ENCODE measurements at places on chromosomes 16 and 17.

GRCh38 chr17:42431758-42432161, 8.7 kb upstream of the CAVIN1 start:
- H3K4me1 ChIP-seq = peaks cover 6% of the 10 kb centered on the region
- H3K4me3 ChIP-seq = no peak overlapping the region
- no peaks in the 10 kb centered on the region for H3K27me3 ChIP-seq
- no peak overlapping the region for H3K27ac ChIP-seq

- DNase-seq = no peak
- H3K4me1 ChIP-seq = no peaks in the 10 kb centered on the region
- no peak overlapping the region for H3K4me3 ChIP-seq
- H3K36me3 ChIP-seq = no peaks in the 10 kb centered on the region
- H3K27ac ChIP-seq = no peak overlapping the region
Observed at GRCh38 chr17:11780621-11781020, 182.4 kb downstream of the DNAH9 start.

DNA sequence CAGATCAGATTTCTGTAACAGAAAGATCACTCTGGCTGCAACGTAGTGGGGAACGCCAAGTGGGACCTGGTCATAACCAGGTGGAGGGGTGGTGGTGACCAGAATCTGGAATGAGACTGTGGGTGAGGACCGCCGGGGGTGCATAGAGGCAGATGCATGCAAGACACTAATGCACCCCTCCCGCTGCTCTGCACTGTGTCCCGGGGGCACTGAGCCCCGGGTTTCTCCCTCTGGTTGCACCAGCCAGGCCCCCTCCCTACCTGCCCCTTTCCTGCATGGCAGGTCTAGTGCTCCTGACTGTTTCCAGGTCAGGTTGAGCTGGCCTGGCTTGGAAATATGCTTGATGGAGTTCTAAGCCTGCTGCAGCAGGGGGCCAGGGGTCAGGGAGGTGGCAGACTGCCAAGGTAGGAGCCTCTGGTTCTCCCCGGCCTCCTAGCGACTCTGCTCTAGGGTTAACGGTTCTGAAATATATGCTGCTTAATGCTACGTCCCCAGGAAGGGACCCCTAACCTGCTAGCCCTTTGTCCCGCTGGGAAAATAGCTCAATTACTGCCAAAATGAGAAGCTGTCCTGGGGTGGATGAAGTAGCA, 94.3 kb downstream of the SDK2 start:
- H3K36me3 ChIP-seq = no peaks in the 10 kb centered on the region
- DNase-seq = no peak
- H3K27ac ChIP-seq = no peak overlapping the region
- no peak overlapping the region for H3K4me3 ChIP-seq

DNA sequence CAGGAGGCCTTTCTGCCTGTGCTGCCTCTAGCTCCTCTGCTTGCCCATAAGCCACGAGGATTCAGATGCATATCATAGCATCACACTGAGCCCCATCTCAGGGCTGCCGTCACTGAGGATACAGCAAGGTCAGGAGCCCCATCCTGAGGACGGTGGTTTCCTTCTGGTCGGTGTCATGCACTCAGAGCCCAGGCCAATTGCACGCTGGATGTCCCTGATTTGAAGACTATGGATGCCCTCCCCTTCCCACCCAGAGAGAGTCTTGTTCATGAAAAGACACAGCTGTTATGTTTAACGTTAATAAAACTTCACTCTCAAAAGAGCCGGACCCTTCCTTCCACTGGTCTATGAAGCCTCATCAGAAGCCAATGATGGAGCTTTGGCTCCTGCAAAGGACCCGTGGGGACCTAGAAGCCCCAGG, 19.9 kb downstream of the COTL1 start:
- H3K36me3 ChIP-seq = no peaks in the 10 kb centered on the region
- no peak overlapping the region for H3K4me3 ChIP-seq
- no peak overlapping the region for H3K27ac ChIP-seq
- H3K27me3 ChIP-seq = no peaks in the 10 kb centered on the region
- DNase-seq = no peak
- H3K4me1 ChIP-seq = peaks cover 18% of the 10 kb centered on the region

GRCh38 chr17:65535777-65536572, 25.5 kb downstream of the AXIN2 start:
- peaks cover 15% of the 10 kb centered on the region for H3K4me1 ChIP-seq
- no peaks in the 10 kb centered on the region for H3K27me3 ChIP-seq
- H3K27ac ChIP-seq = no peak overlapping the region
- no peak overlapping the region for H3K4me3 ChIP-seq
- no peaks in the 10 kb centered on the region for H3K36me3 ChIP-seq
- no peak for DNase-seq

DNA sequence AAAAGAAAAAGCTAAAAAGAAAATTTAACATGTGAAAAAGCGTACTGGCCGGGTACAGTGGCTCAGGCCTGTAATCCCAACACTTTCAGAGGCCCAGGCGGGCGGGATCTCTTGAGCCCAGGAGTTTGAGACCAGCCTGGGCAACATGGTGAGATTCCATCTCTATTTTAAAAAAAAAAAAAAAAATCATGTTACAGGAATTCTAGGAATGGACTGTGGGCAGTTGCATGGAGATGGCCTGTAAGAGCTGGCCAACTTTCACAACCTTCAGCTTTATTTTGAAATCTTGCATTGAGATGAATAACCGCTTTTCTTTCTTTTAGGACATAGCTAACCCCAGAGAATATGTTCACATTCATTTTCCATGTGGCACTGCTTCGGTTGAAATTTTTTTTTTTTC, 8.2 kb upstream of the CIAO3 start:
- H3K27ac ChIP-seq = no peak overlapping the region
- no peaks in the 10 kb centered on the region for H3K4me1 ChIP-seq
- no peaks in the 10 kb centered on the region for H3K27me3 ChIP-seq
- DNase-seq = no peak
- H3K36me3 ChIP-seq = no peaks in the 10 kb centered on the region
- no peak overlapping the region for H3K4me3 ChIP-seq

DNA sequence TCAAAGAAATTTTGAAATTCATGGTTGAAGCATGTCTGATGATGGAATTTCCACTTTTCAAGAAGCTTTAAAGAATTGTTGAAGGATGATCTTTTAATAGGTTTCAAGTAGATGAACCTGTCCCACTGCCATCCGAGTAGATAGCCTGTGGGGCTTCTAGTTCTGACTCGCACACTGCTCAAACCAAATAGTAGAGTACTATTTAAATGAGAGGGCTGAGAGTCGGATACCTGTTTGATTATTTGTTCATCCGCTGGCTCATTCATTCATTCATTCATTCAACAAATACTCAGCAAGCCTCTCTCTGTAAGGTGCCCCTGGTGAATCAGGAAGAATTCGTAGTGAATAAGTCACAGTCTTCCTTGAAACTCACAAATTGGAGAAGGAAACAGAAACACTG, 108.2 kb upstream of the IRX5 start:
- no peak overlapping the region for H3K4me3 ChIP-seq
- DNase-seq = no peak
- no peak overlapping the region for H3K27ac ChIP-seq
- no peaks in the 10 kb centered on the region for H3K4me1 ChIP-seq
- H3K27me3 ChIP-seq = no peaks in the 10 kb centered on the region

- no peaks in the 10 kb centered on the region for H3K36me3 ChIP-seq
- H3K4me1 ChIP-seq = no peaks in the 10 kb centered on the region
- H3K27me3 ChIP-seq = no peaks in the 10 kb centered on the region
- no peak for DNase-seq
- no peak overlapping the region for H3K27ac ChIP-seq
Observed at GRCh38 chr16:74505011-74505410, 83.7 kb upstream of the CLEC18B start.

DNA sequence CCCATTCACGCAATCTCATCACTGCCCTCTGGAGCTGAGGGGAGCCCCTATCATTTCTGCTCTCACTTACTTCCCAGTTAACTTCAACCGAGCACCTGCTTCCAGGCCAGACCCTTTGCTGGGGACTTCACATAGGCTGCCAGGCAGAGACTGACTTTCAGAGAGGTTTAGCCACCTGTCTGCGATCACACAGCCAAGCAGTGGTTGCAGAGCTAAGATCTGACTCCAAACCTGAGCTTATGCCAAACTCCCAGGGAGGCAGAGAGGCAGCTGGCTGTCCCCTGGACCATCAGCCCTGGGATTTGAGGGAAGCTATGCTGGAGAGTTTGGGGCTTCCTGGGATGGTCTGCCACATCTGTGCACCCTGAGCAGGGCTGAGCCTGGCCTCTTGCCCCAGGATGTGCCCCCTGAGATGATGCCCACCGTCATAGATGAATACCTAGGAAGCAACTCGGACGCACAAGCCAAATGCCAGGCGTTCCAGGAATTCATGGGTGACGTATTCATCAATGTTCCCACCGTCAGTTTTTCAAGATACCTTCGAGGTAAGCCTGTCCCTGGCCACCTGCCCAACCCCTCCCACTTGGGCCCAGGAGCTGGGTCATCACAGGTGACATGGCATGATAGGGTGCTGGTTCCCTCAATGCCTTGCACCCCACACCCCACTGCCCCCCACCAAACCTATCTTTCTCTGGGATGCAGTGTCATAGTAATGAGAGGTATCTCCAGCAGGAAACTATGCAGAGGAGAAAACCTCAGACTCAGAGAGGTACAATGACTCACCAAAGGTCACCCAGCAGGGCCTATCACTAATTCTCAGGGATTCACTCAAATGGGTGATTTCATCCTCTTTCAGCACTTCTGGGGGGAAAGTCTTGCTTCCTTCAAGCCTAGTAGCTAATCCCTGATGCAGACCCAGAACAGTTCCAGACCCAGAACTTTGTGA, 10.0 kb downstream of the CES3 start:
- no peak overlapping the region for H3K27ac ChIP-seq
- no peak overlapping the region for H3K4me3 ChIP-seq
- no peak for DNase-seq
- no peaks in the 10 kb centered on the region for H3K36me3 ChIP-seq

- DNase-seq = no peak
- H3K36me3 ChIP-seq = no peaks in the 10 kb centered on the region
- no peak overlapping the region for H3K27ac ChIP-seq
- no peaks in the 10 kb centered on the region for H3K27me3 ChIP-seq
- H3K4me1 ChIP-seq = peaks cover 5% of the 10 kb centered on the region
Observed at GRCh38 chr17:49647256-49647585, 30.7 kb downstream of the SPOP start.

GRCh38 chr16:78199325-78200022, 100.0 kb downstream of the WWOX start:
- no peaks in the 10 kb centered on the region for H3K36me3 ChIP-seq
- H3K4me3 ChIP-seq = no peak overlapping the region
- H3K27ac ChIP-seq = no peak overlapping the region
- H3K4me1 ChIP-seq = no peaks in the 10 kb centered on the region

- H3K36me3 ChIP-seq = no peaks in the 10 kb centered on the region
- H3K27me3 ChIP-seq = no peaks in the 10 kb centered on the region
- DNase-seq = no peak
- no peak overlapping the region for H3K4me3 ChIP-seq
- H3K27ac ChIP-seq = no peak overlapping the region
- H3K4me1 ChIP-seq = no peaks in the 10 kb centered on the region
Observed at GRCh38 chr17:76095943-76096342, 7.6 kb downstream of the EXOC7 start.

GRCh38 chr16:21194771-21195301, 16.5 kb downstream of the ZP2 start:
- DNase-seq = no peak
- no peaks in the 10 kb centered on the region for H3K4me1 ChIP-seq
- no peak overlapping the region for H3K27ac ChIP-seq
- no peak overlapping the region for H3K4me3 ChIP-seq

GRCh38 chr17:47946929-47947397, 5.6 kb downstream of the PNPO start:
- no peak overlapping the region for H3K27ac ChIP-seq
- no peak overlapping the region for H3K4me3 ChIP-seq
- no peaks in the 10 kb centered on the region for H3K36me3 ChIP-seq

DNA sequence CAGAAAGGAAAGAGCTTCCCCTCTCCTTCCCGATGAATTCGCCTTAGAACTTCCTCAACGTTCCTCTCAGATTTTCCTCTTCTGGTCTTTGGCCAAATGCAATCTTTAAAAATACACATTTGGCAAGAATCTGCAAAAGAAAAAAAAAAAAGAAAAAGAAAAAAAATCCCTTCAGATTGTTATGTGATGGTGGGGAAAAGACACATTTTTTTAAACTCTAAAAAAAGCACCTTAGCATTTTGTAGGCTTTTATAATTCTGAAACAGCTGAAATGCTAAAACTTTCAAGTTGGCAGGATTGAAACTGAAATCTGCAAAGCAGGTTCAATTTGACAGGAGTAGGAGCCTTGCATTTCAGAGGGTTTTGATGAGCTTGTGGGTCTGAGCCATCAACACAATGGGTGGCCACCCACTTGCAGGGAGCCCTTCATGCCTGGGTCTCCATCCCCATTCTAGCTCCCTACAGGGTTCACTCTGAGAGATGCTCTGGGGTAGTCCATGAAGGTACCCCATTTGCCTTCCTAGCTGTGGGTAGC, 33.1 kb downstream of the CACNG3 start:
- H3K27me3 ChIP-seq = no peaks in the 10 kb centered on the region
- H3K36me3 ChIP-seq = no peaks in the 10 kb centered on the region
- no peak overlapping the region for H3K27ac ChIP-seq
- no peak overlapping the region for H3K4me3 ChIP-seq
- DNase-seq = no peak
- no peaks in the 10 kb centered on the region for H3K4me1 ChIP-seq

DNA sequence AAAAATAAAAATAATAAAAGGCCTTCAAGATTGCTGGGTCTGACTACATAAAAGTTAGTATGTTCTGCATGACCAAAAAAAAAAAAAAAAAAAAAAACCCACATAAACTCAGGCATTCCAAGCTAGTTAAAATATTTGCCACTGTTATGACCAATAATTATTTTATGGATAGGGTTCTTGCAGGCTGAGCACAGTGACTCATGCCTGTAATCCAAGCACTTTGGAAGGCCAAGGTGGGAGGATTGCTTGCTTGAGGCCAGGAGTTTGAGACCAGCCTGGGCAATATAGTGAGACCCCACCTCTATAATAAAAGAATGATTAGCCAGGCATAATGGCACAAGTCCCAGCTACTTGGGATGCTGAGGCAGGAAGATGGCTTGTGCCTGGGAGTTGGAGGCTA, 8.1 kb downstream of the SCNN1B start:
- H3K27me3 ChIP-seq = no peaks in the 10 kb centered on the region
- no peaks in the 10 kb centered on the region for H3K4me1 ChIP-seq
- no peak for DNase-seq

DNA sequence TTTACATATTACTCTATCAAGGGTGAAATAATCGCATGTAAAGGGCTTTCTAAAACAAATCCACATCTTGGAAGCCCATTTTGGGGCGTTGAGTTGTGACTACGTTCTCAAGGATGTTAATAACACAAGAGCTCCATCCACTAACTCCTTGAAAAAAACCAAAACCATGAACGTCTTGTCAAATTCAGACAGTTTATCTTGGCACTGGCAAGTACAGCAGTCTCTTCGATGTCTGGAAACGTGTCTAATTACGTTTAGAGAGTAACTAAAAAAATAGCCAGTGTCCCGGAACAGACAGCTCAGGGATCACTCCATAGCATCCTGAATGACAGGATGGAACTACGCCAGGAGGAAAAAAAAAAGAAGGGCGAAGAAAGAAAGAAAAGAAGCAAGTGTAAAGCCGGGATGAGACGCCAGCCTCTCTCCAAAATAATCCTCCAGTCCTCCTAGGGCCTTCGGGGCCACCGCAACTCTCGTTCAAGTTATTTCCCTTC, 954 bp downstream of the MYO1D start:
- peaks cover 7% of the 10 kb centered on the region for H3K4me1 ChIP-seq
- H3K27ac ChIP-seq = peak overlapping the region; percentile 96

GRCh38 chr17:73436954-73437353, 125.2 kb upstream of the CDC42EP4 start:
- no peaks in the 10 kb centered on the region for H3K36me3 ChIP-seq
- no peaks in the 10 kb centered on the region for H3K4me1 ChIP-seq
- H3K27me3 ChIP-seq = no peaks in the 10 kb centered on the region
- H3K27ac ChIP-seq = no peak overlapping the region

GRCh38 chr17:9206741-9207332, 185.5 kb downstream of the NTN1 start:
- peak overlapping the region; percentile 27 for H3K4me3 ChIP-seq
- H3K27ac ChIP-seq = no peak overlapping the region
- DNase-seq = peak; percentile 57
- peaks cover 3% of the 10 kb centered on the region for H3K4me1 ChIP-seq

Data from ovary (tissue), 10 donors.